AG20443 (cell line): ENCODE measurements at places on chromosomes 5 and 9.

GRCh38 chr9:15370466-15371447, 51.9 kb upstream of the SNAPC3 start:
- DNase-seq = no peak

DNA sequence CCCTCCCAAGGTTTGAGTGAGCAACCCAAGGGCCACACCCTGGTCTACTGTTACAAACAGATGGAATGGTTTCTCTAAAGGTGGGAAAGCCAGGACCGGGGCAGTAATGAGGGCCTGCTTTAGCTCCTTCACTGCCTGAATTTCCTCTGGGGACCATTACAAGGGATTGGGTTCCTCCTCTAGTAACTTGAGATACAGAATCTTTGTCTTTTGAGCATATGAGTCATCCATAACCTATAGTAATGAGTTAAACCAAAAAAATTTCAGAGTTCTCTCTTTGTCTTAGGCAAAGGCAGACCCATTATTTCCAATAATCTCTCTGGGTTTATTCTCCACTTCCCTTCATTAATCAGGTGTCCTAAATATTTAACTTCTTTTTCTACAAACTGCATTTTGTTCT, 618.8 kb downstream of the HINT1 start:
- DNase-seq = no peak

- no peak for DNase-seq
Observed at GRCh38 chr5:17149786-17150185, 67.6 kb upstream of the BASP1 start.

DNA sequence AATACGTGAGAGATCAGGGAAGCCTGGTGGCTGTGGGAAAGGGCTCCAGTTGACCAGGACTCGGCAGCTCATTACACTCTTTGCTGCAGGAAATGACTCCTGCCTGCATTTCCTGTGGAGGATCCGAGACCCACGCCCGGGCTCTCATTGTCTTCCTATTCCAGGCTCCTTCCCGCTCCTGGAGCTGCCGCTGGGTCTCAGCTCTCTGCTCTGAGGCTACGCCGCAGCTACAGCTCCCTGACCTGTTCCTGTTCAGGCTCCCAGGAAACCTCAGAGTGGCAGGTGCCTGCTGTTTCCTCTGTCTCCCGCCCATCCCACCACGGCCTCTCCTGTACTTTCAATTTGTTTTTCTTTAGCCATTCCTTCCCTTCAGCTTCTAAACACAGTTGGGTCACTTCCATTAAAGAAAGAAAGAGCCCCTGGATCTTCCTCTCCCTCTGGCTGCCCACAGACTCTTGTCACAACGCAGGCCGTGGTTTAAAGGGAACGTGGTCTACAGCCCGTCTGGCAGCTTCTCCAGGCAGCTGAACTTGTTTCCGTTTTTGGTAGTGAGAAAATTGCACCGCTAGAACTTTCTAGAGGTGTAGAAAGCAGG, 71.5 kb downstream of the IL6ST start:
- peak; percentile 58 for DNase-seq

GRCh38 chr9:124179196-124180071, 78.3 kb upstream of the NEK6 start:
- no peak for DNase-seq

- DNase-seq = peak; percentile 49
Observed at GRCh38 chr5:7869474-7870136, 657 bp downstream of the MTRR start.

- DNase-seq = no peak
Observed at GRCh38 chr9:71549023-71549422, 219.3 kb downstream of the CEMIP2 start.

DNA sequence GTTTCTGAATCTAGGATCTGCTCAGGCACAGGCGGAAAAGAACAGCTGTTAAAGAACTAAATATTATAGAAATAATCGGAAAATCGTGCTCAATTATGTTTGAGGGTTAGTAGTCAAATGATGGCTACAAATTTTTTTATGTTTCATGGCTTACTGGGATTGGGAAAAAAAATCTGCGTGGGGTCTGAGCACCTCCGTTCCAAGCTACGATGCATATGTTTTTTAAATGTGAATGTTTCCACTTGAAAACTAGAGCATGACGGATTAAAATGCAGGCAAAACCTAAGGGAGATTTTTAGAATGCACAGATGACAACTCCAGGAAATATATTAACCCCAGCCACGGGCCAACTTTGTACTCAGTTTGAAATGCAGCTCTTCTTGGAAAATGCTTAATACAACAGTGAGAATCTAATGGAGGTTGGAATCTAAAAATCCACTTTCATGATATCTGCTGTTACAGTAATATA, 5.3 kb downstream of the OTP start:
- DNase-seq = no peak

DNA sequence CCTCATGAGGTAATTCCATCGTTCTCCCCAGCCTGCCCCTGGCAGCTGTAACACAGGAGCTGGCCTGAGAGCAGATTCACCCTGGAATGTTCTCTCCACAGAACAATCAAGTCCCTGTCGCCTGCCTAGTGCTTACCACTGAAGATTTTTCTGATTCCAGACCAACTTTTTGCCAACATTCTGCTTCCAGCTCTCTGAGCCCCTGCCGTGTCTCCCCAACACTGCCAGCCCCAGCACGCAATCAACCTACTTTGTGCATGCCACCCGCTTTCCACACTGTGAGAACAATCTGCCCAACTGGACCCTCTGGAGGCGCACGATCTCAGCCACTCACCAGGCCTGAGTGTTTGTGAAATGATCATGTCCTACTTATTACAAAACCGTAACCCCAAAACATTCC, 62.6 kb downstream of the PSMB7 start:
- no peak for DNase-seq

DNA sequence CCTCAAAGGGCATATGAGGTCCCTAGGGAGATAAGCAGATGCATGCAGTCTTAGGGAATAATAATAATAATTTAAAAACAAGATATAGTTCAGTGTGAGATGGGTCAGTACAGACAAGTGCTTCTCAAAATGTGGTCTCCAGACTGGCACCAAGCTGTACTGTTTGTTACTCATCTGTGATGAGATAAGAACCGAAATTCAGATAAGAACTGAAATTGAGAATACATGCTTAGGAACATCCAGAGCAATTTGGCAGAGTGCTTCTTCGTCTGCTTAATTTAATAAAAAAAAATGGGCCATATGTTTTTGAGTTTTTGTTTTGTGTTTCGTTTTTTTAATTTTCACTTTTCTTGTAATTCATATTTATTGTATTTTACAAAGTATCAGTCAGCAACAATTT, 86.5 kb upstream of the SGCD start:
- no peak for DNase-seq

DNA sequence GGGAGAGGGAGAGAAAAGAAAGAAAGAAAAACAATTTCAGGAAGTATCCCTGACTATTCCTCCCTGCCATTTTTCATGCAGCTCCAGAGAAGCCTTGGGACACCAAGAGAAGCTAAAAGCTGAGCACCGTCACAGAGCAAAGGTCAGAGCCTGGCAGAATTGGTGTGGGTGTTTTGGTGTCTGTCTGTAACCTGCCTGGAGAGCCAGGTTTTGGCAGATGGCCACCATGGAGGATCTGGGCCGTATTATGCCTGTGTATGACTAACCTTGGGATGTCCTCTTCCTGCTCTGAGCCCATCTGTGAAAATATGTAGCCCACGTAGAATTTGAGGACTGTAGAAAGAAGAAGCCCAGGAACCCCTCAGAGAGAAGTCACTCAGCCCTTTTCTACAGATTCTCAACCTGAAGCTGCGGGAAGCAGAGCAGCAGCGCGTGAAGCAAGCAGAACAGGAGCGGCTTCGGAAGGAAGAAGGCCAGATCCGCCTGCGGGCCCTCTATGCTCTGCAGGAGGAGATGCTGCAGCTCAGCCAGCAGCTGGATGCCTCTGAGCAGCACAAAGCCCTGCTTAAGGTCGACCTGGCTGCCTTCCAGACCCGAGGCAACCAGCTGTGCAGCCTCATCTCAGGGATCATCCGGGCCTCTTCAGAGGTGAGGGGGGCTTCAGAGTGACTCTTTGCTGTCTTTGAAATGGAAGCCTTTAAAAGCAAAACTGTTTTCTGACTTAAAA, 18.8 kb downstream of the GLE1 start:
- DNase-seq = peak; percentile 37

- DNase-seq = peak; percentile 41
Observed at GRCh38 chr9:87464110-87464991, 33.3 kb upstream of the DAPK1 start.

- no peak for DNase-seq
Observed at GRCh38 chr5:146732962-146733361, 145.6 kb downstream of the PPP2R2B start.

GRCh38 chr9:135796784-135797485, 95.0 kb downstream of the KCNT1 start:
- DNase-seq = no peak

GRCh38 chr5:110087829-110088228, 398.1 kb downstream of the MAN2A1 start:
- DNase-seq = no peak

- DNase-seq = no peak
Observed at GRCh38 chr5:153584960-153585359, 94.5 kb downstream of the GRIA1 start.

DNA sequence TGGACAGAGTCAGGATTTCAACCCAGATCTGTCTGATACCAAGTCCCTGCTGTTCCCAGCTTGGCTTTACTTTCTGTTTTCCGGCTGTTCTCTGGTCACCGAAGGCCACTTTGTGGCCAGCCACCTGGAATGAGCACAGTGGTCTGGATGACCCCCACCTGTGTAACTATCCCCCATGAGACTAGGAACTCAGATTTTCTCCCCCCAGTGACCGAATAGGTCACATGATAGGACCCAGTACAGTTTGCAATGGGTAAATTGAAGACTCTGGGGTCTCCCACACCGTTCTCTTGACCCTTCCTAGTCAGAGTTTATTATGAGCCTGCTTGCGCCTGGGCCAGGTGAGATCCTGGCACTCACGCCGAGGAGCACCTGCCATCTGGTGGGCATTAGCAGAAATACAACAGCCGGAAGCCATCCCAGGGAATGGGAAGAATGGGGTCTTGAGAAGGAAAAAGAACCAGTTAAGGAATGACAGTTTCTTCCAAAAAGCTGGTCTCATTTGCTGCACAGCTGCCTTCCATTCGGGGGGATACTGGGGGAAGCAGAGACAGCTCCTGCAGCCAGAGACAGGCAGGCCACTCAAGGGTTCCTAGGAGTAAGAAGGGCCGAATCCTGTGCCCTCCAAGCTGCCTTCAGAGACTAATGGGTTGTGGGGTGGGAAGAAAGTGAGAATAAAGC, 7.1 kb downstream of the PHYHD1 start:
- peak; percentile 69 for DNase-seq

DNA sequence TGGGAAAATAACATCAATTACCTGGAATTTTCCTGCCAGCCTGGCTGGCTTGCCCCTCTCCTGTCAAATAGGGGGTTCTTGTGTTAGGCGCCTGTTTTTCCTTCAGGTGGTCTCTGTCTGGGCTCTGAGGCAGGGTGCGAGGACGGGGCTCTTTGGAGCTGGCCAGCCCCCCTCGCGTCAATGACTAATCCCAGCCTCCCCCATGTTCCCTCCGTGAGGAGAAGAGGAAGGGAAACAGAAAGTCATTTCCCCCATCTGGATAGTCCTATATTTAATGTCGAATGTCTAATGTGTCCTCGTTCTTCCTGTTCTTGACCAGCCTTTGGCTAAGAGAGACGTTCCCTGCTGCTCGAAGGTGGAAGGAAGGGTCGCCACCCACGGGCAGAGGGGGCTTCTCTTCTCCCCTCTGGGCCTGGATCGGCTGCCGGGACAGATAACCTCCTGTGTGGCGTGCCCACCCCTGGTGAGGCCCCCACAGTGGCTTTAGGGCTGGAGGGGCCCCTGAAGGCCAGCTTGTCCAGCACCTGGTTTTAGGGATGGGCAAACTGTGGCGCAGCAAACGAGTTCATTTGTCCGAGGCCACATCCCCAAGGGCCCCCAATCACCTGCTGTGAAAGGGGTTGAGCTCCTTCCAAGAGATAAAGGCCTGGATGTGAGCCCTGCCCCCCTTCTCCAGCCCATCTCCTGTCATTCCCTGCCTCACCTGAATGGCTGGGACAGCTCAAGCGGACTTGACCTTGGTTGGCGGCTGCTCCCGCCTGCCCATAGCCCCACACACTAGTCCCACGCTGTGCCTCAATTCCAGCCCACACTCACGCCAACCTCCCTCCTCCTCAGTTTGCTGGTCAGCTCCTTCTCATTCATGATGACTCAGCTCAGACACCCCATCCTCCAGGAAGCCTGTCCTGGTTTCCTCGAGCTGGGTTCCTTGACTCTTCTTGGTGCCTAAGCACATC, 35.9 kb upstream of the UNC5A start:
- no peak for DNase-seq

GRCh38 chr5:179802950-179803562, 3.6 kb downstream of the MGAT4B start:
- DNase-seq = no peak

DNA sequence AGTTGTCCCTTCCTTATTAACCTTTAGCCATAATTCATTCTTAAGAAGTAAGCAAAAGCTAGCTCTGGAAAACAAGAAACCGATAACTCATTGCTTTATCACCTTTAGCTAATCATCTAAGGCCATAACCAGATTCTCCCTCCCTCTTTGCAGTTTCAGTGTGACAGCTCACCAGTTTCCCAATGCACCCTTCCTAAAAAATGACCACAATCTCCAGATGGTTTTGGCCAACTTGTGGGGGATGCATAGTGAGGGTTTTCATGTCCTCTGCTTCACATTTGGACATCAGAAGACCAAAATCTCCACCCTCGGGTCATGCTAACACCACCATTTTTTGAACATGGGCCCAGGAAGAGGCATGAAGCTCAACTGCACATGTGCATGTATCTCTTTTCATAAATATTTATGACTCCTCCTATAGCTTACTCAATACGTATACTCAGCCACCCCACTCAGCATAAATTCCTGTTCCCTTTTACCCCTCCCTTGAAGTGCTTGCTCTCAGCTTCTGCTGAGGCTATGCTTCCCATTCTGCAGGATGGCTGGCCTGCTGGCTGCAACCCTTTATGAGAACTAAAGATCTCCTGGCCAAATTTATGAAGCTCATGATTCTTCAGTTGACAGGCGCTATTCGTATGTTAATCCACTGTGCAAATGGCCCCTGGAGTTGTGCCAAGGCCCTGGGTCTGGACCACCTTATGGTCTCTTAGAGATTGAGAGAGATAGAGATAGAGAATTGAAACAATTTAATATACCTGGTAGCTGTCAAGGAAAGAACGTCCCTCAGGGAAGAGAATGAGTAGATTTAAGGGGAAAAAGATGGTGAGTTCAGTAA, 14.8 kb downstream of the PPP3R2 start:
- DNase-seq = no peak

- DNase-seq = no peak
Observed at GRCh38 chr5:152083231-152083630, 158.6 kb upstream of the GLRA1 start.

GRCh38 chr5:172659909-172660628, 19.0 kb downstream of the NEURL1B start:
- DNase-seq = peak; percentile 95

DNA sequence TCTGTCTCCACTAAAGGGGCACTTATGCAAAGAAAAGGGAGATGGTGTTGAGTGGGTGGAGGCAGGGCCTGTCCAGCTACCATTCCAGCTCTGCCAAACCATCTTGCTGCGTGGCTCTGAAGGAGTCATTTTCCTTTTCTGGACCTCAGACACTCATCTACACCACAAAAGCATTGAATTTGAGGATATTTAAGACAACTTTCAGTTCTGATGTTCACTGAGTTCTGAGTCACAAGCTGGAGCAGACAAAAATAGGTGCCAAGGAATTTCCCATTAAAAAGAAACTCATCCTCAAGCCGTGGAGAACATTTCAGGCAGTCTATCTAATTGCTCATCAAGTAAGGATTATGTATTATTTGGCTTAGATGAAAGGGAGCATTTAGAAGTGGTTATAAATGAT, 195.0 kb upstream of the TBC1D2 start:
- DNase-seq = peak; percentile 40

- DNase-seq = no peak
Observed at GRCh38 chr9:134268747-134269146, 57.5 kb upstream of the RXRA start.

- peak; percentile 45 for DNase-seq
Observed at GRCh38 chr5:125326150-125326510, 579.7 kb upstream of the ZNF608 start.
